Femur (tissue), 1 donor: ENCODE measurements at places on chromosomes 6 and 20.
A peak's percentile ranks its signal among the peaks of the same experiment; 100 is the strongest.

DNA sequence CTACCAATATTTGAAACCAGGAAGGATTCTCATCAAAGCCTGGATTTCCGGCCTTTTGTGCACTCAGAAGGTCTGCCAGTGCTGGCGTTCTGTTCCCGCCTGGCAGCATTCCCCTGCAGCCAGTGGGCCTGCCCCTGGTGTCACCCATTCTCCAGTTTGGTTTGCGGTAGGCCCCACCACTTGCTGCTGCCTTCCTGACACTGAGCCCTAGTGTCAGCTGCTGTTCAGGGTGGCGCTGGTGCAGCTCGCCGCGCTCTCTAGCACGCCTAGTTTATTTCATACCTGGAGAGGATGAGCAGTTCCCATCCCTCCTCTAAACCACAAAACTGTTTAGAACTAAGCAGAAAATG is 9.5 kb downstream of the NPEPL1 start:
- no peak for DNase-seq

GRCh38 chr20:23867152-23867776 is 12.3 kb downstream of the CST5 start:
- no peak for DNase-seq

- no peak for DNase-seq
These were observed at the start of gene AKAP12 for GRCh38 chr6:151239603-151240035. Gene AKAP12 (plus strand): TSS chr6:151239967. CDS start chr6:151240563, 596 bp downstream.

- DNase-seq: no peak
These were observed 6.1 kb upstream of the TMEM200A start for GRCh38 chr6:130359736-130360135.

DNA sequence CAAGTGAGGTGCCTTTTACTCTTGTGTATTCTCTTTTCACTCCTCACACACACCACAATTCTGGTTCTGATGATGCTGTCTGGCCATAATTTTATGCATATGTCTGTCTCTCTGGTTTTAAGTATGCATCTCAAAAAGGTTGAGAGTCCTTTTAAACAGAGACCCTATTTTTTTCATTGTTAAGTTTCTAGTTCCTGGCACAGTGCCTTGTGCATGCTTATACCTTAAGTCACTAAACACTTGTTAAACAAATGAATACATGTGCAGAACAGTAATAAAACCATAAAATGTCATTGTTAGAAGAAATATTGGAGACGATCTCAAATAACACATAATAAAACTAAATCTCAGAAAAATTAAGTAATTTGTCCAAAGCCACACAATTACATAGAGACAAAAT is 7.9 kb downstream of the ROS1 start:
- no peak for DNase-seq

GRCh38 chr20:845226-845868 is 11.8 kb downstream of the FAM110A start:
- DNase-seq: no peak

DNA sequence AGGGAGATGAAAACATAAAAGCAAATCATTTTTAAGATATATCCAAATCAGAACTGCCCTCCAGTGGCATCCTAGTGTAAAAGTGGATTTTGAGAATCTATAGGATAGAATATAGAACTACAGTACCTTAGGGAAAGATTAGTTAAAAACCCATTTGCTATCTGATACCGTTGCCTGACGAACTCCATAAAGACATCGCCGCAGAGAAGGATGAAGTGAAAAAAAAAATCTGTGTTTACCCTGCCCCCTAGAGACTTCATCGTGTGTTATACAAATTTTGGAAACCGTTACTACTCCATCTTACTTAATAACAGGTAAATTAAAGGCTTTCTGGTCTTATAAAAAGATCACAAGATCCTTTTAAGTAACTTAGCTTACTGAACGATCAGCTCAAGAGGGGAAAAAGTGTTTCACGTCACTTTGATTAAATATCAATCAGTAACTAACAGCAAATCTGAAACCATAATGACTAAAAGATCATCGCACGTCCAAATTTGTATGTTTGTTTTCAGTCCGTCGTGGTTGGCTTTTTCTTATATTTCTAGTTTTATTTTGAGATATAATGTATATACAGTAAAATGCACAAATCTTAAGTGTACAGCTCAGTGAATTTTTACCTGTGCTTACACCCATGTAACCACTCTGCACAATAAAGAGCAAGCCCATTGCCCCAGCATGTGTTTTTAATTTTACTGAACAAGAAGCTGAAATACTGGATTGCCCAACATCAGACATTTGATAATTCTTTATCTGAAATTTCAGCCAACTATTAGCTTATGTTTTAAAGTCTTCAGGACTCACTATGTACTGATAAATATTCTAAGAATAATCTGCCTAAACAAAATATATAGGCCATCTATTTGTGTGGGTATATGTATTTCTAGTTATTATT is 881 bp upstream of the MCM3 start:
- no peak for DNase-seq

- DNase-seq: no peak
These were observed 273.0 kb downstream of the CDH4 start for GRCh38 chr20:61524951-61525666.

DNA sequence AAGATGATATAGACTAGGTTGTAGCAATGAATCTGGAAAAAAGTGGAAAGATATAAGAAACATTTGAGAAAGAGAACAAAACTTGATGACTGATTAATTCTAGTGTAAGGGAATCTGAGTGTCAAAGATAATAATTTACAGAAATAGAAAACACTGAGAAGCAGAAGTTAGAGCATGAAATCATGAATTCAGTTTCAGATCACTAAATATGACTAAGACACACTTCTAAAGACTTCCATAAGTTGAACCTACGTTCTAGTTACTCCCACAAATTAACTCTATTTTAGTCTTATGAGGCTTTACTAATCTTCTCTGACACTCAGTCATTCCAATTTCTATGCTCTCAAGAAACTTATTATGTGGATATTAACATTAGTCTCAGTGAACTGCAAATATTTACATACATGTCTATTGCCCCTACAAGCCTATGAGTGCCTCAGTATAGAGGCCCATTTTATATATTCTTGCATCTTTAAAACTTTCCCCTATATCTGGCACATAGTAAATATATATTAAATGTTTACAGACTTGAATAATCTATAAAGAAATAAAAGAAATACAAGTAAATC is 30.4 kb downstream of the IBTK start:
- no peak for DNase-seq

GRCh38 chr20:7687065-7687464 is 253.2 kb downstream of the HAO1 start:
- no peak for DNase-seq

- DNase-seq: no peak
These were observed 41.2 kb upstream of the MTRF1L start for GRCh38 chr6:153043719-153044118.

- no peak for DNase-seq
These were observed 39.6 kb upstream of the PRSS35 start for GRCh38 chr6:83472767-83473166.

DNA sequence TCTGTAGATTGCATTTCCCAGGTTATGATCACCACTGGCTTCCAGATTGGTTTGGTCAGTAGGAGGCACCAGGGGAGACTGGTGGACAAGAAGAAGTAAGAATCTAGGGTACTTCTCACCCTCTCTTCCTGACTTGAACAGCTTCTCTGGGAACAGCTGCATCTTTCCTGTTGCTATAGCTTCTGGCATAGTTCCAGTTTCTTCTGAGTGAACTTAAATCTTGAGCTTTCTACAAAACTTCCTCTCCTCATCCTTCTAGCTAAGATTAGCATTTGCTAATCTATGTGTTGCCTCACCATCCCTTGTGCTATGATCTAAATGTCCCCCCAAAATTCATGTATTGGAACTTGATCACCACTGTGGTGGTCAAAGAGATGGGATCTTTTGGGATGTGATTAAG is 724.6 kb downstream of the UTRN start:
- DNase-seq: no peak

GRCh38 chr6:30830438-30830837 is 53.9 kb upstream of the DDR1 start:
- no peak for DNase-seq

GRCh38 chr20:34578521-34578920 is 20.0 kb downstream of the MAP1LC3A start:
- DNase-seq: no peak

DNA sequence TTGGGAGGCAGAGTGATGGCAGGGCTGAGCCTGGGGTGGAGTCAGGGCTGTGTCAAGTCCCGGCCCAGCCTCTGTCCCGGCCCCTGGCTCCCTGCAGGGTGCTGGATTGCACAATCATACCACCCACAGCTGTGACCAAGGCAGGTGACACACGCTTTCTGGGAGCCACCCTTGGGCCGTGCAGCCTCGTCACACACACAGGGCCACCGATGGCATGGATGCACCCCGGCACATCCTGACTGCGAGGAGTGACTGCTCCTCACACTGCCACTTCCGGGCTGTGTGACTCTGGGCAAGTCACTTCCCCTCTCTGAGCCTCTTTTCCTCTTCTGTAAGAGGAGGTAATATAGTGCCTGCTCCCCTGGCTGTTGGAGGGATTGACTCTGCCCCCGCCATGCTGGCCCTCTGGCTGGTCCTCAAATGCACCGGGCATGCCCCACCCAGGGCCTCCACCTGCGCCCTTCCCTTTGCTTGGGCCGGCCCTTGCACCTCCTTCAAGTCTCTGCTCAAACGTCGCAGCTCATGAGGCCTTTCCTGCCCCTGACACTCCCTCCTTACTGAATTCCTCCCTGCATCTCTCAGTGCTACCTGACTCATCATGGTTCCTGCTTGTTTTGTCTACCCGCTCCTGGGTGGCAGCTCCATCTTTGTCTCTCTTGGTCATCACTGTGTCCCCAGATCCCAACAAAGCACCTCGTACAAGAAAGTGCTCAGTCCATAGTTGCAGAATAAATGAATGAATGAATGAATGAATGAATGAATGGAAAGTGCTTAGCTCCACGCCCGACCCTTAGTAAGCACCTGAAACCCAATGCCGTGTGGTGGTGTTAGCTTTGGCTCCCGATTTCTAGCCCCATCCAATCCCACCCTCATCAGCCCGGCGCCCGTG is 93.5 kb downstream of the CEBPB start:
- no peak for DNase-seq

- DNase-seq: no peak
These were observed 59.1 kb downstream of the AGPAT4 start for GRCh38 chr6:161214722-161215121.

GRCh38 chr20:25517124-25517523 is 68.2 kb downstream of the NINL start:
- DNase-seq: no peak

GRCh38 chr6:87701344-87701675 is 723 bp downstream of the AKIRIN2 start:
- DNase-seq: peak; percentile 56

GRCh38 chr6:90295854-90296340 is 746 bp downstream of the BACH2 start:
- peak; percentile 90 for DNase-seq

DNA sequence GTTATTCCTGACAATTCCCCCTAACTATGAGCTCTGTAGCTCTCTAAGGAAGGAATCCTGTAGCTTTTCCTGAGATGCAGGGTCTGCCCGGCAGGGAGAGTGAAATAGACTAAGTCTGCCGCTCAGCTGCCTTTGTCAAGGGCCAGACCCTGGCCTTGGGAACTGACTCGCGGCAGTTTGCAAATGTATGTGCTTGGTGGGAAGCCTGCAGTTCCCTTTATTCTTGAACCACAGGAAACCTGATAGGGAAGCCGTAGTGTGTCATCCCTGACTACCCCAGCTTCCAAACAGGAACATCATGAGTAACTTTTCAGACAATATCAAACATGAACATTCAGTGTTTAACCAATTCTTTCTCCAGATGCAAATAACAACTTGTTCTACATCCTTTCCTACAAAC is 78.7 kb upstream of the IFNGR1 start:
- DNase-seq: peak; percentile 26

- no peak for DNase-seq
These were observed 4.8 kb upstream of the TMEM14A start for GRCh38 chr6:52666071-52666470.
